Effector memory CD4-positive, alpha-beta T cell (primary cell): ENCODE measurements at places on chromosomes 1 and 21.

GRCh38 chr1:227131193-227131592 is 187.1 kb downstream of the CDC42BPA start:
- no peak for DNase-seq

DNA sequence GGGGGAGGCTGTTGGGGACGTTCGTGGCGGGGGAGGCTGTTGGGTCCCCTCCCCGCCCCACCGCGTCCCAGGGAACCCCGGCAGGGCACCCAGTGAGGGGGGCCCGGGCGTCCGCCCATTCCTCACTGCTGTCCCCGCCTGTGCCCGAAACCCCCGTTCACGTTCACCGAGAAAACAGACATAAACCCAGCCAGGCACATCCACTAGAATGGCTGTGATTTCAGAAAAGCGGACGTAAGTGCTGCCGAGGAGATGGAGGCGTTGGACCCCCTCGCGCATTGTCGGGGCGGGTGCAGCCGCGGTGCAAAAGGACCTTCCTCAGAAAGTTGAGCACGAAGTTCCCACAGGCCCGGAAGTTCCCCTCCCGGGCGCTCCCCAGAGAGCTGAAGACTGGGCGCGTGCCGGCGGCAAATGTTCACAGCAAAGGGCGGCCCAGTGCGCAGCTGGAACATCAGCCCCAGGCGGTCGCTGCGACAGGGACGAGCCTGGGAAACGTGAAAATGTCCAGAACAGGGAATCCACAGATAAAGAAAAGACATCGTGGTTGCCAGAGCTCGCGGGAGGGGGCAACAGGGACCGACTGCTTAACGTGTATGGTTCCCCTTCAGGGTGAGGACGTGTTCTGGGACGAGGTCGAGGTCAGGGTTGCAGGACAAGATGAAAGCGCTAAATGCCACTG is 18.5 kb upstream of the SAMD11 start:
- no peak for DNase-seq

DNA sequence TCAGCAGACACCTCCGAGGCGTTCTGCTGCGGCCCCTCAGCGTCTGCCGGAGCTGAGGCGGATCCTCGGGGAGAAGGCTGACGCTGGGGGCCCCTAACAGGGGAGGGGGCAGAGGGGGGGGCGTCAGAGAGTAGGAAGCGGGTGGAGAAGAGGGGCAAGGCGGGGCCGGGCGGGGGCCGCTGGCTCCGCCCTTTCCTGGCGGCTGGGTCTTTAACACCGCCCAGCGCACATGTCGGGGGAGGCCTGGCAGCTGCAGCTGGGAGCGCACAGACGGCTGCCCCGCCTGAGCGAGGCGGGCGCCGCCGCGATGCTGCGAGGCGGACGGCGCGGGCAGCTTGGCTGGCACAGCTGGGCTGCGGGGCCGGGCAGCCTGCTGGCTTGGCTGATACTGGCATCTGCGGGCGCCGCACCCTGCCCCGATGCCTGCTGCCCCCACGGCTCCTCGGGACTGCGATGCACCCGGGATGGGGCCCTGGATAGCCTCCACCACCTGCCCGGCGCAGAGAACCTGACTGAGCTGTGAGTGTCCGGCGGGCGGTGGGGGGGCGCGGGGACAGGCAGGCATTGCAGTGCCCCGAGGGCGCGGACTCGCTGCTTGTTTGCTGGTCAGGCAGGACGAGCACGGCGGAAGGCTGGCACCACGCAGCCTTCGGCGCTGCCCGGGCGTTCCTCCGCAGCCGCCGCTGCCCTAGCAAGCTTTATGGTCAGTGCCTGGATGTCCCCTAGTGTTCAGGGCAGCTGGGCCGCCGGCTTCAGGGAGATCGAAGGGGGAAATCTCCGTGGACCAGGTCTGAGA is at the start of gene NTRK1:
Gene NTRK1, plus strand, starts transcription at position 238 of the 796 bp plus-strand sequence. Its CDS starts 70 bp downstream, at position 308.
- peak; percentile 38 for DNase-seq

GRCh38 chr1:87305762-87306161 is 22.9 kb upstream of the LMO4 start:
- no peak for DNase-seq

GRCh38 chr21:41879190-41879998 is at the start of gene PRDM15:
TSS of gene PRDM15 (minus strand) at chr21:41879344. CDS start at chr21:41860363, 18,981 bp downstream.
- DNase-seq = peak; percentile 56

- no peak for DNase-seq
These were observed 195.2 kb upstream of the JUN start for GRCh38 chr1:58979086-58979485.

GRCh38 chr21:31558962-31559367 is 100.5 kb upstream of the SOD1 start:
- DNase-seq = peak; percentile 54

DNA sequence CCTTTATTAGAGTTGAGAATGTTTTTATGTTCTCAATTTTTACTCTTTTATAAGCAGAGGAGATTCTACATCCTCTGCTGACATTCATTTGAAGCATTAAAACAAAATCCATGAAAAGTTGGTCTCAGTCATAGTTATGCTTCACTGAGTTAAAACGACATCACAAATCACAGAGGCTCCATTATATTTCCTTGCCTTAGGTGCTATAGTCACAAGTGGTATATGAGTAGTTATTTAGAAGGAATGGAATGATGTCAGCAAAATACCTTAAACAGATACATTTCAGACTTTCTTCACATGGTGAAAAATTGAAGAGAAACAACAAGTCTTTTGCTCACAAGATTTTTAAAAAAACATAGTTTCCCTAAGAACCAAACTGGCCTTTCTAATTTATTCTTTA is 11.7 kb upstream of the METTL13 start:
- DNase-seq = no peak

DNA sequence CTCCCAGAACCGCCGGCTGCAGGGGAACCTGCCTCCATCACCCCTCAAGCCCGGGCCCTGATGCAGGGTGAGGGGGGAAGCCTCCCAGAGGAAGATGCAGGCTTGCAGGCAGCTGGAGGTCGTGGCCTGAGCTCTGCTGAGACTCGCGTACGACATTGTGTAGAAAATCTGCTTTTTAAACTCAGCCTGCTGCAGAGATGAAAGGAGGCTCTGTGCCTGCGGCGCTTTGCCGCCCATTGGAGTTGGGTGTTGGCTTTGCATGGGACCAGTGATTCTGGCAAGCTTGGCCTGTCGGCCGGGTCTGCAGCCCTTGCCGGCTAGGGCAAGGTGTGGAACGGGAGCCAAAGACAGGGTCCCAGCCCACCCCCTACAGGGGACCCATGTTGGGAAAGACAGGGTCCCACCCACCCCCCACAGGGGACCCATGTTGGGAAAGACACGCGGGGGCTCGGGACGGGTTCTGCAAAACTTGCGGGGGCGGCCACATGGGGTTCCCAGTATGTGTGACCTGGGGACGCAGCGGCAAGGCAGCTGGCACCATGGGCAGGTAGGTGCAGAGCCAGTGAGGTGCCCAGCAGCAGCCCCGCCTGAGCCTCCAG is 55.6 kb downstream of the SLX9 start:
- no peak for DNase-seq

- DNase-seq = no peak
These were observed 114.4 kb upstream of the DPT start for GRCh38 chr1:168843401-168843800.

DNA sequence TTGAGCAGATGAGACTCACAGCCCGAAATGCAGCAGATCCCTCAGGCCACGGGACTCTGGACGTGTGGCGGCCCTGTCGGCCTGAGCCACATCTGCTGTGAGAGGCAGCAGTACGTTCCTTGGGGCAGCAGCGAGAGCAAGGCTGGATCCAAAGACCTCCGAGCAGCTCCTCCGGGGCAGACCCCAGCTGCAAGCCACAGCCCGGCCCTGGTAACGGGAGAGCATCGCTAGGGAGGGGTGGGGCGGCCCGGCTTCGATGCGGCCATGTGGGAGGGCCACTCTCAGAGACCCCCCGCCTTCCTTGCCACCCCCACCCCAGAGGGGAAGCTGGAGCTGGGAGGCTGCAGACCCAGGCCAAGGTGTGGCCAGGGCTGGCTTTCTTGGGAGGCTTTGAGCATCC is 17.8 kb downstream of the PRKCZ start:
- no peak for DNase-seq

- no peak for DNase-seq
These were observed 73.5 kb downstream of the KAZN start for GRCh38 chr1:14672005-14672404.

GRCh38 chr1:17212487-17213121 is 7.7 kb downstream of the PADI1 start:
- peak; percentile 41 for DNase-seq

- DNase-seq = no peak
These were observed 9.1 kb upstream of the RAB7B start for GRCh38 chr1:206012086-206012859.

GRCh38 chr1:110634455-110635311 is 28.5 kb upstream of the KCNA2 start:
- DNase-seq = peak; percentile 50

- DNase-seq = no peak
These were observed 147.3 kb upstream of the CD34 start for GRCh38 chr1:208058267-208058666.

GRCh38 chr1:226064816-226065248 is 2.3 kb downstream of the H3-3A start:
- no peak for DNase-seq

DNA sequence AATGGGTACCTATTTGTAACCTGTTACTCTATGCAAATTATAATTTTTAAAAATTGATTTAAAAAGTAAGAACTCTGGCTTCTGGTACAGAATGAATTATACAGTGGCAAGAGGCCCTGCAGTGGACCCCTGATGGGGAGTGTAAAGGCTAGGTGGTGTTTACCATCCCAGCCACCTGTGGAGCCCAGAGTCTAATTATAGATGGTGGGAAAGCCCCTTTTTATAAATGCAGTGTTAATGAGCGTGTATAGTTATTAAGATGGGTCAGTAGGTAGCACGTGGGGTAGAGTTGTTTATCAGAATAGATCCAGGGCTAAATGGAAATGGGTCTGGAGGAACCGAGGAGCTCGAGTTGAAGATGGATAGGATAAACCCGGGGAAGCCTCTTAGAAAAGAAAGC is 13.9 kb upstream of the PRELP start:
- no peak for DNase-seq

GRCh38 chr1:116933606-116934515 is 24.1 kb downstream of the PTGFRN start:
- no peak for DNase-seq

DNA sequence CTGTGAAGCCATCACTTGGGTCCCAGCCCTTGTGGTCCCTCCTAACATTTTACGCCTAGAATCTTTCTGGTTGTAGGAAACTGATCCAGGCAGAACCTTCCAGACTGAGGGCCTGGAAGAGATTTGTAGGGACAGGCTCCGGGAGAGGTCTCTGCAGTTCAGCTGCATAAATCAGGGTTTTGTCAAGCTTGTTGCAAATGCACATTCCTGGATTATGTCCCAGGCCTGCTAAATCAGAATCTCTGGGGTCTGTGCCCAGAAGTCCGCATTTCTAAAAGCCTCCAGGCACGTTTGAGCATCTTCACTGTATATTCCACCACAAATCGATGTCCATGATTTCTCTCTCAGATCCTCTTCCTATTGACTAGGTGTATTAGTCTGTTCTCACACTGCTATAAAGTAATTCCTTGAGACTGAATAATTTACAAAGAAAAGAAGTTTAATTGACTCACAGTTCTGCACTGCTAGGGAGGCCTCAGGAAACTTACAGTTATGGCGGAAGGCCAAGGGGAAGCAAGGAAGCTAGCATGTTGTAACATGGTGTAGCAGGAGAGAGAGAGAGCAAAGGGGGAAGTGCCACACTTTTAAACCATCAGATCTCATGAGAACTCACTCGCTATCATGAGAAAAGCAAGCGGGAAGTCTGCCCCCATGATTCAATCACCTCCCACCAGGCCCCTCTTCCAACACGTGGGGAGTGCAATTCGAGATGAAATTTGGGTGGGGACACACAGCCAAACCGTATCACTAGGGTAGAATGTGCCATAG is 1.2 kb upstream of the FHAD1 start:
- no peak for DNase-seq

- DNase-seq = no peak
These were observed 368.3 kb upstream of the OLFM3 start for GRCh38 chr1:102365071-102365470.

DNA sequence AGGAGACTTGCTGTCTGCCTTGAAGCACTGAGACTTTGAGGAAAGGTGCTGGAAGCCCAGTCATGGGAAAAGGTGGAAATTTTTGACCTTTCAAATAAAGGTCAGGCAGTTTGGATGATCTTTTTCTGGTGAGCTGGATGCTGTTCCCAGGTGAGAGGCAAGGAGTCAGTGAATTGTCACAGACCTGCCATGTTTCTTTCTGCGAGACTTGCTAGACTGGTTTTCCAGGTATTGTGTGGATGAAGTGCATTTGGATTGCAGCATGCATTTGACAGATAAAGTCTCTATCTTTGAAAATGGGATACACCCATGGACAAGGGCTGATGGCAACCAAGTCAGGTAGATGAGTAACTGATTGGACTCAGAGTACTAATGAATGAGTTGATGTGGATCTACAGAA is 65.7 kb upstream of the NHLH2 start:
- DNase-seq = no peak

DNA sequence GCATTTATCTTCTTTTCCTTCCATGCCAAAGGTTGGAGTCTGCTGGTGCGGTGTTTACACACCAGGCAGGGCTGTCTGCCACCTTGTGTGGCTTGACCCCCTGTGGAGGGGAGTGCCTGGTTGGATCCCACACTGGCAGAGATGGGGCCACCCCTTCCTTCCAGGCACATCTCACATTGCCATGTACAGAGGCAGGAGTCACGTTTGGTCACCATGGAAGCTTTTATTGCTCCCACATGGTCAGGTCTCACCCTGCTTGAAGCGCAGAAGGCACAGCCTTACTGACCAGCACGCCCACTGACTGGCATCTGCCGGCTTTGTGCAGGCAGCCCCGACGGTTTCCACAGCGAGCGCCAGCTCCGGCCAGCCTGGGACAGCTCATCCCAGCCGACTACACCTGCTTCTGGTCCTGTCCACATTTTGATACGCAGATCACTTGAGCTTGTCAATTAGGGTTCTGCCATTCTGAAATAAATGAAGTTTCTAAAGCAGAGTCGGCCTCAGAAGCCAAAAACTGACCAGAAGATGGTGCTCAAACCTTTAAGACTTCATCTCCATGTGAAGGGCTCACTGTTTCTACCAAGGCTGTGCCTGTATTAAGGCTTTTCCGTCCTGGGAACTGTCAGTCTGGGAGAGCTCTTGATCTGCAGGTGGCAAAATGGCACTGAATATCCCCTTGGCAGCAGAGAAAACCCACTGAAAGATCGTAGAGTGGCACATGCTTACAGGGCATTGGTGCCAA is 35.6 kb upstream of the EPHA8 start:
- DNase-seq = no peak

- DNase-seq = no peak
These were observed 659.3 kb downstream of the USP25 start for GRCh38 chr21:16388911-16389560.

- DNase-seq = no peak
These were observed 129.8 kb upstream of the DAB1 start for GRCh38 chr1:57553666-57554065.

DNA sequence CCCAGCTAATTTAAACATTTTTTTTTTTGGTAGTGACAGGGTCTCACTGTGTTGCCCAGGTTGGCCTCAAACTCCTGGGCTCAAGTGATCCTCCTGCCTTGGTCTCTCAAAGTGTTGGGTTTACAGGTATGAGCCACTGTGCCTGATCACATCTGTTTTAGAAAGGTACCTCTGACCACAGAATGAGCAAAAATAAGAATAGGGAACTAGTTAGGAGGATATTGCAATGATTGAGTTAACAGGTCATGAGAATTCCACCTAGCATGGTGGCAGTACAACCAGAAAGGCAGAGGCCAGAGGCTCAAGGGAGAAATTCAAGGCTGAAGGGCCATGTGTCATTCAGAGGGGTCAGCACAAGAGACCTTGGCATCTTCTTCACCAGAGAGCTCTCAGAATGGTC is 49.6 kb downstream of the ELAPOR1 start:
- DNase-seq = no peak
